NCI-H748 treated with DMSO at 0.1 percent for 48 hours (cell line): ENCODE measurements at places on chromosomes 5 and 9.

- DNase-seq: no peak
These were observed 90.1 kb upstream of the TRPC7 start for GRCh38 chr5:136455409-136455808.

DNA sequence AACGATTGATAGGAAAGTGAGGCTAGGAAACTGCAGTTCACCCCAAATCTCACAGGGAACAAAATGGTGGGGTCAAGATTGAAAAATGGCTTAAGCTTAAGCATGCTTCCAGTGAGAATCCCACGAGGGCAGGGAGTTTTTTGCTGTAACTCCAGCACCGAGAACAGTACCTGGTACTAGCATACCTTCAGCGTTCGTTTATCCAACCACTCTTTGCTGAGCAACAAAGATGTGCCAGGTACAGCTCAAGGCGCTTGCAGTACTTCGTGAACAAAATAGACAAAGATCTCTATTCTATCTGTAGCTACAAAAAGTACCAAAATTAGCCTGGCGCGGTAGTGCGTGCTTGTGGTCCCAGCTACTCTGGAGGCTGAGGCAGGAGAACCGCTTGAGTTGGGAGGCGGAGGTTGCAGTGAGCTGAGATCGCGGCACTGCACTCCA is 778 bp upstream of the PPP6C start:
- DNase-seq: no peak

DNA sequence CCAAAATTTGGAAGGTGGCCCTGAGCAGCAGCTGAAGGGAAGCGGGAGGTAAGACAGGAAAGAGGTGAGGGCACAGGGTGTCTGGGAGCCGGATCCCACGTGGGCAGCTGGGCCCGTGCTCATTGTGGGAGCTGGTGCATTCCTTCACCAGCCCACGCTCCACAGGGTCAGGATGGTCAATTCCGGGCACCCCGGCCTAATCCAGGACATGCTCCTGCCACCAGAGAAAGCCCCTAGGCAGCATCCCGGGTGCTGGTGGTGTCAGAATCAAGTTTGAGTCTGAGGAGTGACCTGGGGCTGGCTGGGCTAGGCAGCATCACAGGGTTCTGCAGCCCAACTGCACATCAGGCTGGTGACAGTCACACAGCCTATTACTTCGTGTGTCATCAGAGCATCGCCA is 7.1 kb upstream of the PDCD6 start:
- no peak for DNase-seq

GRCh38 chr5:40484495-40484894 is 195.2 kb upstream of the PTGER4 start:
- no peak for DNase-seq

GRCh38 chr9:95459851-95460517 is 56.8 kb downstream of the PTCH1 start:
- DNase-seq: no peak

DNA sequence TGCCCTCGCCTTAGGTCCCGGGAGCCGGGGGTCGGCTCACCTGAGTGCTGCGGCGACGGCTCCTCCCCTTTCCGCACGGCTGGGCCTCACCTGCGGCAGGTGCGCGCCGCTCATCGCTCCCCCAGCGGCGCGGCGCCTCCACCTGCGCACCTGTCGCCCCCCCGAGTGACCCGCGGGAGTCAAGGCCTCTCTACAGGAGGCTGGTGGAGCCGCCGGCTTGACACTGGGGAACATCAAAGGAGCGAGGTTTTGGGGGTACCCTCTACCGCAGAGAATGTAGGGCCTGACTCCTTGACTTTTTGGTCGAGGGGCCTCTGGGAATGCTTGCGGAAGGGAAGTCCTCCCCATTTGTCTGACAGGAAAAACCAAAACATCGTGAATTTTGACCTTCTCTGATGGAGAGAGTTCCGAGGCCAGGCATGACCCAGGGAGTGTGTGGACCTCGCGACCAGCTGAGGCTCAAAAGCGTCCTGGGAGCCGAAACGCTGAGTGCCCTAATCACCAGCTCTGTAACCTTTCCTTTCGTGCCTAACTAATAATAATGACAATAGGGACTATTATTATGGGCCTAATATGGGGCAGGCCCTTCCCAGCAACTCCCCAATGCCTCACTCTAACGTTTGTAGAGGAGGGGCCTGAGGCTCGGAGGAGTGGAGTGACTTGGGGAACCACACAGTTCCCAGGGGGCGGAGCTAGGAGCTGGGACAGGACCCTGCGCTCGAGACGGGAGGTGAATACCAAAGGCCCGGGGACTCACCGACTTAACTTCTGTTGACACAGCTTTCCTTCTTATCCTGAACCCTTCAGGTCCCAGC is 714 bp upstream of the IER5L start:
- DNase-seq: peak; percentile 1

- DNase-seq: no peak
These were observed 14.3 kb downstream of the CLTA start for GRCh38 chr9:36204906-36205547.

- no peak for DNase-seq
These were observed 61.6 kb downstream of the ANXA1 start for GRCh38 chr9:73213300-73213699.

DNA sequence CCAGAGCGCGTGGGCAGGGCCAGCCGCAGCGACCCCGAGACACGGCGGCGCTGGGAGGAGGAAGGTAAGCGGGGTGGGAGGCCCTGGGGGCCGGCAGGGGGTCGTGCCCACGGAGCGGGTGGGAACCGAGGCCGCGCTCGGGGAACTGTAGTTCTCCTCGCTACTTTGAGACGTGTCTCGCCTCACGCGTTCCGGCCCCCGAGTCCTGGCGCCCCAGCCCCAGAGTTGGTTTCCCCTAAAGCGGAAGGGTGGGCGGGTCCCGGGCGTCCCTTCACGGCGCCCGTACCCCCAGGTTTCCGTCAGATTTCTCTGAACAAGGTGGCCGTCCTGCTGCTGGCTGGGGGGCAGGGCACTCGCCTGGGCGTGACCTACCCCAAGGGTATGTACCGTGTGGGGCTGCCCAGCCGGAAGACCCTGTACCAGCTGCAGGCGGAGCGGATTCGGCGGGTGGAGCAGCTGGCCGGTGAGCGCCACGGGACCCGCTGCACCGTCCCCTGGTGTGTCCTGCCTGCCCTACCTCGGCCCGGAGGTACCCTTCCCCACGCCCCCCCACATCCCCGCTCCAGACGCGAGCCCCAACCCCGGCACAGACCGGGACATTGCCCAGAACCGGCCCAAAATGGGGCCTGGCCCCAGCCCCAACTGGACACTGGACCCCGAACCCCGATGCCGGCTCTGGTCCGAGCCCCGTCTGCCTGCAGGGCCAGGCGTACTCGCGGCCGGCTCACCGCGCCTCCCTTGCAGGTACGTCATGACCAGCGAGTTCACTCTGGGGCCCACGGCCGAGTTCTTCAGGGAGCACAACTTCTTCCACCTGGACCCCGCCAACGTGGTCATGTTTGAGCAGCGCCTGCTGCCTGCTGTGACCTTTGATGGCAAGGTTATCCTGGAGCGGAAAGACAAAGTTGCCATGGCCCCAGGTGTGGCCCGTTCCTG is 709 bp downstream of the UAP1L1 start:
- no peak for DNase-seq

DNA sequence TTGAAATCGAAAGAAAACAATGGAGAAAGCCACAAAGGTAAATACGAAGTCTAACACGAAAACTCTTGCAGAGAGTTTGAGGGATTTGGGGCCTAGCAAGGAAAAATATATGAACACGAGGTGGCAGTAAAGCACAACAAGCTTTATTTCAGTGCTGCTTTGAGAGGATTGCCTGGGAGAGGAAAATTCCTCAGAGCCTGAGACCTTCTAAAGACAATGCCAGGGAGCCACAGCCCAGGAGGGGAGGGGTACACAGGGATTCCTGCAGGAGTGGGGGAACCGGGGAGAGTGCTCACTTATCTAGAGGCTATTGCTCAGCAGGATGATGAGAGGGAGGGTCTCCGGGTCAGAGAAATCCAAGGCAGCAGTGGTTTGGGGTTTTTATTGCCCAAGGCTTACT is 134.9 kb upstream of the ADCY2 start:
- peak; percentile 91 for DNase-seq

GRCh38 chr9:98686961-98687855 is 21.5 kb downstream of the GABBR2 start:
- DNase-seq: no peak

- DNase-seq: no peak
These were observed 75.3 kb downstream of the MED27 start for GRCh38 chr9:132004323-132004722.

DNA sequence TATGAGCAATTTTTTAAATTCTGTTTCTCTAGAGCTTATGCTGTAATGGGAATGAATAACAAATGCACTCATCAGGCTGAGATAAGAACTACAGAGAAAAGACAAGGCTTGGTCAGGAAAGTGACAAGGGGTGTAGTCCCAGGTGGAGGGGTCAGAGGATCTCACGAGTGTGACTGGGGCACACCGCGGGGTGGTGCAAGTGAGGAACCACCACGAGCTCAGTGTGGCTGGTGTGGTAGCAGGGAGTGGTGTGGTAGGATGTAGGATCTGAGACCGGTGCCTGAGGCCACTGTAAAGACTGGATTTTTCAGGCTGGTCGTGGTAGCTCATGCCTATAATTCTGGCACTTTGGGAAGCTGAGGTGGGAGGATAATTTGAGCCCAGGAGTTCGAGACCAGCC is 9.0 kb downstream of the ANXA6 start:
- DNase-seq: no peak

DNA sequence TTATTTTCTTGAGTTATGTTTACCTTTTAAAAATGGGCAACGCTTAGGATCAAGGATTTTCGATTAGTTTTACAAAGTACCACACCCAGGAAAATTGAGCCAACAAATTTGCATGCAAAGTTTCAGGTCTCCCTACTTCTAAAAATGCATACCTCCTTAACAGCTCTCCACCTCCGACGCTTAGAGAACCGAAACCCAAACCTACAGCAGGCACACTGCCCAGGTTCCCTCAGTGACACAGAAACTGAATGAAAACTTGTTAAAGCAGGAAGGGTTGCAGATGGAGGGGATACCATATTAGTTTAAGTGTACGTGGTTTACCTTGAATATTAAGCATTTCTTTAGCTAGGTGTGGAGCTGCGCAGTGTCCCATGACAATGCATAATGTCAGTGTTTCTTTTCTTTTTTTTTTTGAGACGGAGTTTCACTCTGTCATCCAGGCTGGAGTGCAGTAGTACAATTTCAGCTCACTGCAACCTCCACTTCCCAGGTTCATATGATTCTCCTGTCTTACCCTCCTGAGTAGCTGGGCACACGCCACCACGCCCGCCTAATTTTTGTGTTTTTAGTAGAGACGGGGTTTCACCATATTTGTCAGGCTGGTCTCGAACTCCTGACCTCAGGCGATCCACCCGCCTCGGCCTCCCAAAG is 1.6 kb upstream of the SUB1 start:
- no peak for DNase-seq

DNA sequence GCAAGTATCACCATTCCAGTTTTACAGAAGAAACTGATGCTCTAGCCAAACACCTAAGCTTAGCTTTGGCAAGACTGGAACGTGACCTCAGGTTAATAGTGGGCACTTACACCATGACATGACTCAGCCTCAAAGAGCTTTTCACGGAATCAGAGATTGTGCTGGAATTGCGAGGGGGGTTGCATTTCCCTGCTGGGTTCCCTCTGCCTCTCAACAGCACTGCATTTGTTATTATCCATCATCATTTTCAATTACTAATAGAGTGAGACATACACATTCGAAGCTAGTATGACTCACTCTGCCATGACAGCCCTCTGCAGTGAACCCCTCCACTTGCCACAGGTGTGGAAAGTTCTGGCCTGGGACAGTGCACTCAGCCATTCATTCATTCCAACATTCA is 8.0 kb downstream of the SPOCK1 start:
- no peak for DNase-seq

DNA sequence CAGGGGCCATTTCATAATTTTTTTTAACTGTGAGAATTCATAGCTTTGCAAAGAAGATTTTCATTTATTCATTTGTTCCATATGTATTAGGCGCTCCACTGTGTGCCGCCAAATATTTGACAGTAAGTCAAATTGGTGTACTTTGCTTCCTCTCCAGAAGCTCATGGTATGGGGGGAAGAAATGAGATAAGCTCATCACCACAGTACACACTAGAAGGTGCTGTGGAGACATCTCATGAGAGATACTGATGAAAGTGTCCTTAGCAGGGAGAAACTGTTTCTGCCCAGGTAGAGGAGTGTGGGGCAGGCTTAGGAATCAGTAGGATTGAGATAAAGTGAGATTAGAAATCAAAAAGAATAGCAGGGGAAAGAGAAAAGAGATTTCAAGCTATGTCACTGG is 136.2 kb downstream of the CDH6 start:
- no peak for DNase-seq

DNA sequence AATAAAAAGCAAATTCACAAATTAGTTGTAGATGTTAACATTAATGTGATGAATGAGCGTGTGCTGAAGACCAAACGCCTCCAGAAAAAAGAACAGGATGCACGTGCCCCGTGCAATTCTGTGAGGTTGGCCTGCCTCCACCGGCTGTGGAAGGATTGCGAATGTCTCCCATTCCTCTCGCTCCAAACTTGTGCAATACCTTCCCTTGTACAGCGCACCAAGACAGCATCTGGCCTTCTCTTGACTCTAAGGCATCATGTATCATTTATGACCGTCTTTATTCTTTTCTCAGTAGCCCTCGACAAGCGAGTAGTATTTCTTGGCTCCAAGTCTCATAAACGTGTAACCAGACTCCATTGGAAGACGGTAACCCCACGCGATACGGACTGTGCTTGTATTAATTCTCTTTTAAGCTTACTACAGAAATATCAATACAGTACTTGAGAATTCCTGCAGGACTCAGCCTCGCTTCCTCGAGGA is 1.5 kb upstream of the TESK1 start:
- DNase-seq: no peak
